Renal cortex interstitium (tissue), 15 donors: ENCODE measurements at places on chromosomes 1 and 21. TPM values are rescaled to one million over a fixed set of nuclear protein-coding genes. Genes with fewer than 3 reads are reported as not detected.

DNA sequence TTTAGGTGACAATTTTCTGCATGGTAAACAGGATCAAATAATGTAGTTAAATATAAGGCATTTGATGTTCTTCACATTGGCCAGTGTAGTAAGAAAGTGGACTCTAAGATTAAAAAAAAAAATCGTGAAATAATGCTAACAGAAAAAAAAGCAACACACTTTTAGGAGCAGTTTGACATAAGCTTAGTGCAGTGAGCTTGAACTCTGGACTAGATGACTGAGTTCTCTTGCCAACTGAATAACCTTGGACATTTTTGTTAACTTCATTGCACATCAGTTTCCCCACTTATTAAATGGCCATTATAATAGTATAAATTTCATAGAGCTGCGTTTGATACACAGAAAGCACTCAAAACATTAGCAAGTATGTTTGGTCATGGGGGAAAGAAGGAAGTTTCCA lies 649.3 kb upstream of the ADGRL4 start:
- DNase-seq = no peak

The MX2 gene
- polyA plus RNA-seq = 1.2 TPM

- DNase-seq = no peak
These were observed 25.6 kb downstream of the AK2 start for GRCh38 chr1:33010932-33011731.

- DNase-seq = no peak
These were observed 3.7 kb upstream of the TEKT2 start for GRCh38 chr1:36080236-36080635.

- DNase-seq = no peak
These were observed 7.9 kb downstream of the RPL11 start for GRCh38 chr1:23699280-23700179.

GRCh38 chr1:241156231-241156965 lies 200.6 kb downstream of the RGS7 start:
- no peak for DNase-seq

DNA sequence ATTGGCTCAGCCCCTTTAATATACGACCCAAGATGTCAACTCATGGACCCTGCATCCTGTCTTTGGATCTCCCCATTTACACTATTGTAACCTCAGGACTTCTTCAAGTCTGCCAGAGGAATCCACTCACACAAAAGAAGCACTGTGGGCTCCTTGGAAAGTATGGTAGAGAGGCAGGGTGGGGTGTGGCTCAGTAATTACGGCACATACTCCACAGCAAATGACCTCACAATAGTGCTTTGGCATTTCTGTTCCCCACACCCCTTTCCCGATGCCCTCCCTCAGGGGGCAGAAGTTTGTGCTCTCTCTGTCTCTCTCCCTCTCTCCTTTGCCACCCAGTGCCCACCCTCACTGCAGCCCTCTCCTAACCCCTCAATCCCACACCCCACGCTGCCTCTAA lies 27.8 kb upstream of the IFNAR2 start:
- DNase-seq = no peak

The RHEX gene
- polyA plus RNA-seq = 3.3 TPM

DNA sequence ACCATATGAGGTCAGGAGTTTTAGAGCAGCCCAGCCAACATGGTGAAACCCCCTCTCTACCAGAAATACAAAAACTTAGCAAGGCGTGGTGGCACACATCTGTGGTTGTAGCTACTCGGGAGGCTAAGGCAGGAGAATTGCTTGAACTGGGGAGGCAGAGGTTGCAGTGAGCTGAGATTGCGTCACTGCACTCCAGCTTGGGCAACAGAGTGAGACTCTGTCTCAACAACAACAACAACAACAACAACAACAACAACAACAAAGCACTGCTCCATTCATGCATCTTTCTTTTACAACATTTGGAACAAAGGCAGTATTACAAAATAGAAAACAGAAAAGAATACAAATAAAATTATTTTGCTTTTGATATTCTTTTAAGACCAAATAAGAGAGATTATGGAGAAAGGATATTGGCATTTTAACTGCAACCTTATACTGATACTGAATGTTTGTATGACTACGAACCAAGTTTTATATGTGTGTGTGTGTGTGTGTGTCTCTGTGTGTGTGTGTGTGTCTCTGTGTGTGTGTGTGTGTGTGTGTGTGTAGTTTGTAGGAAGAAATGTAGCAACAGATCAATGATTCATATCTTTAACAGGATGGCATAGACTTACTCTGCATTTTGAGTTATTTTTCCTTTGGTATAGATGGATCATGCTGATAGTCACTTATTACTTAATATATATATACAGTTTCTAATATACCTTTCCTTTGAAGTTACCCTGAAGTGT lies 24.6 kb downstream of the ATF6 start:
- no peak for DNase-seq

GRCh38 chr21:32030146-32030652 lies 157.4 kb downstream of the HUNK start:
- no peak for DNase-seq

- DNase-seq = no peak
These were observed 2.6 kb downstream of the RIMS3 start for GRCh38 chr1:40662864-40663263.

The OR14K1 gene
- polyA plus RNA-seq = not detected

- no peak for DNase-seq
These were observed 11.8 kb upstream of the STMN1 start for GRCh38 chr1:25917996-25918395.

DNA sequence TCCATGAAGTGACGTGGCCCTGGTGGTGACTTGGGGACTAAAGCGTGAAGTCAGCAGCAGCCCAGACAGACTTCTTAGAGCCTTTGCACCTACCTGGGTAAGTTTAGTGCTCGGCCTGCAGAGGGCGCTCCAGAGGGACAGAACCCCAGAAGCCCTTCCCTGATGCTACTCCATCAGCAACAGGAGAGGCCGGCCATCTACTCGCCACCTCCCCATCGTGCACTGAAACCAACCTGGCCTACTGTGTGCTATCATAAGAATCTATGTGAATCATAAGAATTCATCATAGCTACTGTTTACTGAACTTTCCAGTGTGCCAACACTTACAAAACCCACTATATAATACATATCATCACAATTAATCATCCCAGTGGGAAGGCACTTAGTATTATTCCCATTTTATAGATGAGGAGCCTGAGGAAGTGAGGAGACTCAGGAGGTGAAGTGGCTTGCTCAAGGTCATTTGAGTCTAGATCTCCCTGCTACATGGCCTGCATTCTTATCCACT lies 7.9 kb upstream of the EDN2 start:
- no peak for DNase-seq

GRCh38 chr1:77543822-77544448 lies 138.5 kb downstream of the ZZZ3 start:
- no peak for DNase-seq

The IL20 gene
- not detected for polyA plus RNA-seq

- no peak for DNase-seq
These were observed 139.8 kb downstream of the LIPI start for GRCh38 chr21:14070968-14071367.

GRCh38 chr21:41901099-41901498 lies 22.0 kb upstream of the PRDM15 start:
- no peak for DNase-seq

The SMIM11 gene
- 3.2 TPM for polyA plus RNA-seq

The ADAMTS1 gene
- polyA plus RNA-seq = 98.9 TPM

- DNase-seq = no peak
These were observed 27.5 kb downstream of the TRIM45 start for GRCh38 chr1:117093870-117094621.

The IPP gene
- 25.9 TPM for polyA plus RNA-seq

- no peak for DNase-seq
These were observed 62.1 kb upstream of the F3 start for GRCh38 chr1:94603663-94604062.

The BCAN gene
- polyA plus RNA-seq = 0.22 TPM

GRCh38 chr21:44416193-44416592 lies 39.1 kb upstream of the LRRC3 start:
- DNase-seq = no peak

The AGMAT gene
- polyA plus RNA-seq = 35.6 TPM

The SEC16B gene
- polyA plus RNA-seq = 4.4 TPM

The SELP gene
- 4.1 TPM for polyA plus RNA-seq

The GPX7 gene
- polyA plus RNA-seq = 83.4 TPM

DNA sequence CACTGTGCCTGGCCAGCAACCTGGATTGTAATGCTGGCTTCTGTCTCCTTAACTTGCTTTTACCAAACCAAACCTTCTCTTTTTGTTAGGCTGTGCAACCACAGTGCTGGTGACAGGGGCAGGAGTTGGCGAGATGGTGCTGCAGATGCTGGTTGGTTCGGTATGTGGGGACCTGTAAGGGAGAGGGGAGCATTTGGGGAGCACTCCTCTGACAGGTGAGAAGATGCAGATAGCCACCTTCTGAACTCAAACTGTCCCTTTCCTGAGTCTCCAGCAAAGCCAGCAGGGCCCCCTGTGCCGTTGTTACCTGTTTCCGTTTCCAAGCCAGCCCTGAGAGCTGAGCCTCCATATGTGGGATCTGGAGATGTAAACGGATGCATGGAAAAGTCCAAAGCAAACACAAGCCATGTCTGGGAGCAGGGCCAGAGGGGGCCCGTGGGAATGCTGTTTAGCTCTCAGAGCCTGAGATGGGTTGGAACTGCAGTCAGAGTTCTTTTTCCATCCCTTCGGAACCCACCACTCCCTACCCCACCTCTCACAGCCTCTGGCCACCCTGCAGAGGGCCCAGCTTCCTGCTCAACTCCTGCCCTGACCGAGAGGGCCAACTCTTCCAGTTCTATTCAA lies 34.0 kb downstream of the ELK4 start:
- no peak for DNase-seq

DNA sequence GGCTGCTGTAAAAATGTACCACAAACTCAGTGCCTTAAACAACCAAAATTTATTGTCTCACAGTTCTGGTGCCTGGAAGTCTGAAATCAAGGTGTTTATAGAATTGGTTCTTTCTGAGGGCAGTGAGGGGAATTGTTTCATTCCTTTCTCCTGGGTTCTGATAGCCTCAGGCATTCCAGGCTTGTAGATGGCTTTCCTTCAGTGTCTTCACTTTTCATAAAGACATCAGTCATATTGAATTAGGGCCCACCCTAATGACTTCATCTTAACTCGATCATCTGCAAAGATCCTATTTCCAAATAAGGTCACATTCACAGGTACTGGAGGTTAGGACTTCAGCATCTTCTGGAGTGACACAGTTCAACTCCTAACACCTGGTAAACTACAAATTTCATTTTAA lies 15.0 kb downstream of the CDKN2C start:
- no peak for DNase-seq

DNA sequence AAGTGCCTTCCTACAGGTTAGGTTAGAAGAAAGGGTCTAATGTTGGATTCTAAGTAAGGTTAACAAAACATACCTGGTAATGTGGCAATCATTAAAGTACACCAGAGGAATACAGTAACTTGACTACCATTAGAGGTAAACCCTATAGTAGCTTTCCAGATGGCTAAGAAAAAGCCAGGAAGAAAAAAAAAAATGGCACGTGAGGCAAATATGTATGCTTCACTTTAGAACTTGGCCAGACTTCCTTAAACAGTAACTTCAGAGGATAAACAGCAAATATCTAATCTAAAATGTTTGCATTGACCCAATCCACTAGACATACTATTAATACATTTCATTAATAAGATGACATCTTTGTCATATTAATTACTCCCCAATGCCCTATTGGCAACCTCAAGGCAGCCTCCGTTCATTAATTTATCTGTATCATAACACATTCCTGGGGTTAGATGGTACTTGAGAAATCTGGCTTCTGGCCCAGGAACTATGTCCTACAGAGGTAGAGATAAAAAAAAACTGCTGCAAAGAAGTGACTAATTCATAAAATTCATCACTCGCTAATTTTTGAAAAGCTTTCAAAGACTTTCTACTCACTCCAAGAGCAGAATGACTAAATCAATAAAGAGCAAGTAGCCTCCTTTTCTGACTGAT lies 5.8 kb downstream of the DCAF8 start:
- DNase-seq = no peak

The SPAG17 gene
- 14.9 TPM for polyA plus RNA-seq

- no peak for DNase-seq
These were observed 57.9 kb downstream of the CCDC18 start for GRCh38 chr1:93238425-93238824.
